ENCODE measurements at places on chromosomes 7 and 10.

DNA sequence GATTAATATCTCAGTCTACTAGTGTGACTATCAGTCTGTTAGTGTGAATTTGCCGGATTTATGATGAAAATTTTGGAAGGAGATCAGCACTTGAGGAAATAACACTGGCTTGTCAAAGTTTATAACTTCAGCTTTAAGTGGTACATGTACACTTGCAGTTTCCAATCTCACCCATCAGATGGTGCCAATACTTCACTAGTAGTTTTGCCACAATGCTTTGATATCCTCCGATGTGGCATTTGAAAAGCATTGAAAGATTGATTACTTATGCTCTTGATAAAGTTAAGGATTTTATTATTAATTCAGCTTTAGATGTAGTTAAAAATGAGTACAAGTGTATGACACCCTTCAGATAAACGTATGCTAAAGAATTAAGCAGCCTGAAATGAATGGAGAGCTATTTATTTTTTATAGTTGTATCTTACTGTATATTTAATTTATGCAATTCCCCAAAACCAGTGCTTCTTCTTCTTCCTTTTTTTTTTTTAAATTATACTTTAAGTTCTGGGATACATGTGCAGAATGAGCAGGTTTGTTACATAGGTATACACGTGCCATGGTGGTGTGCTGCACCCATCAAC is 98.2 kb downstream of the ANLN start:
- peak; percentile 82 for DNase-seq

DNA sequence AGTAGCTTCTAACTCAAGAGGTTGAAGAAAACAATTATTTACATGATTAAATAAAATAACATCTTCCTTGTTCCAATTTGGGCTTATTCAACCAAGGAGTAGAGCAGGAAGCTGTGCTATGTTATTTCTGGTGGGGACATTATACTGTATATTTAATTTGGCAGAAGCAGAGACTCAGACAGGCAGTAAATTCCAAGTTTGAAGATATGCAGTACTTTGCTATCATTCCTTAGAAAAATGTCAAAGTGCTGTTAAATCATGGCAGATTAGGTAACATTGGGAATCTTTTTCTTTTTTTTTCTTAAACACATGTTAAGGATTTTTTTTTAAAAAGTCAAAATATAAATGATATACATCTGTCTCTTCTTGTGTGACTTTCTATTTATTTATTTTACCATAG is 190.1 kb downstream of the SUGCT start:
- no peak for DNase-seq

- DNase-seq = no peak
These were observed 821 bp upstream of the JAZF1 start for GRCh38 chr7:28181416-28181815.

- DNase-seq = no peak
These were observed 627 bp upstream of the SSMEM1 start for GRCh38 chr7:130207033-130207432.

DNA sequence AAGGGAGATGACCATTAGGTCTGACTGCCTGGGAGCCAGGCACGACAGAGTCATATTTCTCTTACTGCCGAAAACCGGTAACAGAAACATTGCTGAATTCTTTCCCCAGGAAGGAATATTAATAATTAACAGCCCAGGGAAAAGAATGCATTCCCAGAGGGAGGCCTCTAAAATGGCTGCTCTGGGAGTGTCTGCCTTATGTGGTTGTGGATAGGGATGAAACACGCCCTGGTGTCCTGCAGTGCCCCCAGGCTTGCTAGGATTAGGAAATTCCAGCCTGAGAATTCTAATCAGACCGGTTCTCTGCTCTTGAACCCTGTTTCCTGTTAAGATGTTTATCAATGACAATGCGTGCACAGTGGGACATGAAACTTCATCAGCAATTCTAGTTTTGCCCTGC is 226.7 kb downstream of the GPAM start:
- no peak for DNase-seq

GRCh38 chr10:74977072-74977471 is 134.4 kb upstream of the SAMD8 start:
- no peak for DNase-seq
